Erythroblast (primary cell): ENCODE measurements at places on chromosomes 2 and 18.
A peak's percentile ranks its signal among the peaks of the same experiment; 100 is the strongest.

GRCh38 chr2:44952143-44952805 is 10.8 kb downstream of the SIX3 start:
- DNase-seq: peak; percentile 67

DNA sequence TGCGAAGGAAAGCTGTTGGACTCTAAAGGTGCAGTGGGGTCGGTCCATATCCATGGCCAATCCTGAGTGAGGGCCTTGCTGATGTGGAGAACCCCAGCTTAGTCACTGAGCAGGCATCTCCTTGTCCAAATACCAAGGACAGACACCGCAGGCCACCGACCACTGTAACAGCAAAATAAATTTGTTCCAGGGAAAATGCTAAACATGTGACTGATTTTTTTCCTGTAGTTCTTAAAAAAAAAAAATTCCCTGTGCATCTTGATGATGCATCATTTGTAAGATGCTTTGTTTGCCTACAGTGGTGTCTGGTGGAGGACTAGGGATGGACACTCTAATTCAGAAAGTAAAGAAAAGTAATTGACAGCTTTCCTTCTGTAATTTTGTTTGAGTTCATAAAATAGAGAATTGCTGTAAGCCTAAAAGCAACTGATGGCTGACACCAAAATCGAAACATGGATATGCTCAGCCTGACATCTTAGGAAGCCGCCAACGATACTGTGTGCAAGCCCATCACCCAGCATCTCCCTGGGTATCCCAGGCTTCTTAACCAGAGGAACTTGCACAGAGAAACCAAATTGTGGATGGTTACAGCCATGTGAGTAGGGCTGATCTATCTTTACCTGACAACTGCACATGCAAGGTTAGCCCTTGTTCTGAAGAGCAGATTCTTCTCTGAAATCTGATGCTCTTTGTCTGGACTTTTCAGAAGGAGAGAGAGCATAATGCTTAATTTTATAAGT is 188.6 kb downstream of the ARL4C start:
- DNase-seq: no peak

DNA sequence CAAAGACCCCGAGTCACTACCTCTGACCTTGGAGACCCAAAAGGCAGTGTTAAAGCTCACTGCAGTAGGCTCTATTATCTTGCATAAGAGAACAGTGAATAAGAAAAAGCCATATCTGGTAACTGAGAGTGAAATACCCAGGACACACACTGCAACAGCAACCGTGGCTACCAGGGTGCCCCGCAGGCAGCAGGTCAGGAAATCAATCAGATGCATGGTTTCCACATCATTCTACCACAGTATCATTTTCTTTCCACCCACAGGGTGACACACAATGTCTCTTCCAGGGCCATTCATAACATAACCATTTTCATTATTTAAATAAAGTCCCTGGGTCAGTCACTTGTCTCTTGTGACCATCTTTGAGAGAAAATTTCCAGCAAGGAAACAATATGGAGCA is 131.3 kb downstream of the CCBE1 start:
- DNase-seq: no peak

DNA sequence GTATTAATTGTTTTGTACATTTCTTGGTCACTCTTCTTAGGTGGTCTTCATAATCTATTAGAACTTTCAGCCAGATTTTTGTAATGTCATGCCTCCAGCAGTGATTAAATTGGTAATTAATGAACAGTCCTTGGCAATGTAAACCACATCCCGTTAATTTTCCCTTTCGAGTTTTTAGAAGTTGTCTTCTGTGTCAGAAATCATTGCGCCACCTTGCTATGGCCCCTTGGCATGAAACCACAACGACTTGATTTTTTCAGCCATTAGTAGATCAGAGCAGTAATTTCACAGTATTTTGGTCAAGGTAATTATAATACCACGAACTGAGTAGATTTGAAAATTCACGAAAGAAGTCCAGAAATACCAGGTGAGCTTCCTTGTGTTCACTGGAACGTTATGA is 86.0 kb upstream of the OTX1 start:
- no peak for DNase-seq

GRCh38 chr18:50151926-50152325 is 43.0 kb downstream of the MYO5B start:
- DNase-seq: no peak

DNA sequence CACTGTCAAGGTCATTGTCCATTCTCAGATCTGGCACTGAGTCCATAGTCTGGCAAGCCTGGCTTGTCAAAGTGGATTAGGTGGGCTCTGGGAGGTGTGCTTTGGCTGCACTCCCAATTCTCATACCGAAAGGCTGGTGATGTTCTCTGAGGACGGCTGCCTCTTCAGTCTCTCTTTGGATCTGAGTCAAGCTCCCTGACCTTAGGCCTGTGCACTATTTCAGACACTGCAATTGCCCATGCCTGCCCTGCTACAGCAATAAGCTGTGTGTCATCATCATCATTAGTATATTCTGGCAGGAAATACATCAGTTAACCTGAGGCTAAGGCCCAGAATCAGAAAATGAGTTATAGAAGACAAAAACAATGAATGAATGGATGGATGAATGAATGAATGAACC is 1.6 kb upstream of the SLC5A7 start:
- DNase-seq: no peak

- no peak for DNase-seq
Measured at GRCh38 chr2:17816396-17817245, at the start of gene MSGN1. Gene MSGN1, plus strand, starts transcription at chr2:17816460. Its CDS starts 59 bp downstream, at chr2:17816519.

- DNase-seq: no peak
Measured at GRCh38 chr2:58377181-58377580, 136.1 kb upstream of the FANCL start.

DNA sequence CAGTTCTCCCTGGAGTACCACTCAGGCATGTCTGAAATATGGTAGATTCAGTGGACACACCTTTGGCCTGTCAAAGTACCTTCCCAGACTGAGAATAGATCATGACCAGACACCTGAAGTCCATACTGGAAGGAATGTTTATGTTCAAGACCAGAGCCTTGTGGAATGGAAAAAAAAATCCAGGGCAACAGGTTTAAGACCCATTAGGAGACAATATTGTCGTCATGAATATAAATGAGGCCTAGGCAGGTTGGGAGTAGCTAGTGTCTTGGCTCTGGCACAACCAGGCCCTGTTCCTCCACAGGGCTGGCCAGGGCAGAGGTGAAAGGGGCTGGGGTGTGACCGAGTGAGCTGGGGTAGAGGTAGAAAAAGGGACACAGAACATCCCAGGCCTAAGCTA is 13.2 kb upstream of the ATRAID start:
- DNase-seq: no peak
